ENCODE measurements at places on chromosomes 2 and 18. TPM values are rescaled to one million over a fixed set of nuclear protein-coding genes. Genes with fewer than 3 reads are reported as not detected.

Gene RAB17
- 0.38 TPM for total RNA-seq

Gene GAL3ST2
- total RNA-seq = 0.36 TPM

Gene DSC3
- total RNA-seq = 1.8 TPM

Gene VWA3B
- total RNA-seq = not detected

Gene CFLAR
- total RNA-seq = 82.1 TPM

Gene NT5C1B
- not detected for total RNA-seq

Gene HS6ST1
- 14.4 TPM for total RNA-seq

Gene IL36G
- total RNA-seq = not detected
